Mesenteric fat pad (tissue), 1 donor: ENCODE measurements at places on chromosomes 2 and 18. TPM values are rescaled to one million over a fixed set of nuclear protein-coding genes. Genes with fewer than 3 reads are reported as not detected.
A peak's percentile ranks its signal among the peaks of the same experiment; 100 is the strongest.

COX7A2L gene
- total RNA-seq, result 78.5 TPM

DYSF gene
- total RNA-seq, result 54.1 TPM

TEX261 gene
- 86.8 TPM for total RNA-seq

- DNase-seq, result no peak
These were observed 109.4 kb downstream of the AOX1 start for GRCh38 chr2:200695191-200695590.

SERPINB3 gene
- total RNA-seq, result not detected

DNA sequence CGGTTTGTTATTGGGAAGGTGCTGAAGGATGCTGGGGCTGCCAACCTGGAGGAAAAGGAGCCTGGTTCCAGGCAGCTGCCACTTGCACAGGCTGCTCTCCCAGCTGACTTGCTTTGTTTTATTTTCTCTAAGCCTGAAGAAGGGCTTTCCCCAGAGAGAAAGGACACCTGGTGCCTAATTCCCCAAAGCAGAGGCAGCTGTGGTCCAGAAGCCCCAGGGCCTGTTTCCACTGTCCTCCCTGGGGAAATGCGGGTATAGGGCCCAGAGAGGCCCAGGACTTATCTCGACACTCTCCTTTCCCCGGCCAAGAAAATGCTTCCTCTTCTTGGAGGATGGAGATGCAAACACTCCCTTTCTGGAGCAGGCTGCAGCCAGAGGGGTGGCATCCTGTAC is 30.1 kb downstream of the INO80C start:
- no peak for DNase-seq

STON1 gene
- total RNA-seq, result 163 TPM

CEBPZOS gene
- 40.2 TPM for total RNA-seq

GRCh38 chr2:141856215-141856919 is 274.4 kb downstream of the LRP1B start:
- DNase-seq, result no peak

- no peak for DNase-seq
These were observed 54.1 kb downstream of the EPB41L5 start for GRCh38 chr2:120066800-120067547.

GRCh38 chr2:71672826-71673795 is 219.8 kb downstream of the DYSF start:
- DNase-seq, result peak; percentile 76

DNA sequence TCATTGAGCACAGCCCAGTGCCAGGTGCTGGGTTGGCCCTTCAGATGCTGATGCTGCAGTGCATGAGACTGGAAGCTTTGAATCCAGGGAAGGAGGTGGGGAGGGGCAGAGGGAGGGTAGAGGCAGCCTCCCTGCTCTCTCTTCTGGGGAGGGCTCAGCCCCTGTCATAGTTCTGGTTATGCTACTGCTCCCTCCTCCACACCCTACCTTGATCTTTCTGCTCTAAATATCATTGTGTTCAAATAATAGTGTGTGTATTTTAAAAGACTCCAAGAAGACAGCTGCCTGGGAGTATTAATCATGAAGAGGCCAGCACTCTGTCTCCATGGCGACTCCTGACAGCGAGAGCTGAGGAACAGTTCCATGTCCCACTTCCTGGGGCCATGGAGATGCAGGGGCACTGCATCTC is 3.8 kb upstream of the EGR4 start:
- DNase-seq, result no peak

- DNase-seq, result no peak
These were observed 570 bp upstream of the ECEL1 start for GRCh38 chr2:232488097-232488711.
